ENCODE measurements at places on chromosomes 12 and 14.

- no peak for DNase-seq
These were observed 114.1 kb upstream of the PWP1 start for GRCh38 chr12:107571492-107571891.

DNA sequence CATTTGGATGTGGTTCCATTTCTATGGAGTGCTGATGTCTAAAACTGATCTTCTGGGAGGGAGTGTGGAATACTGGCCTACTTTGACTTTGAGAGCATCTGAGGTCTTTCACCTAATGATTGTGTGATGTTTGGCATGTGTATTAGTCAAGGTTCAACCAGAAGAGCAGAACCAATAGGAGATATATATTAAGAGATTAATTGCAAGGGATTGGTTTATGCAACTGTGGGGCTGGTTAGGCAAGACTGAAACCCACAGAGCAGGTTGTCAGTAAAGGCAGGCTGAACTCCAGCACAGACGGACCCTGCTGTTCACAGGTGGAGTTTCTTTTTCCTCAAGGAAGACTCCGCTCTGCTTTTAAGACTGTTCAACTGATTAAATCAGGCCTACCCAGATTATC is 11.6 kb downstream of the BMAL2 start:
- no peak for DNase-seq

GRCh38 chr12:106582641-106583230 is at the start of gene RFX4:
RFX4 (plus strand) TSS chr12:106583004; CDS start chr12:106583321, 317 bp downstream.
- no peak for DNase-seq

DNA sequence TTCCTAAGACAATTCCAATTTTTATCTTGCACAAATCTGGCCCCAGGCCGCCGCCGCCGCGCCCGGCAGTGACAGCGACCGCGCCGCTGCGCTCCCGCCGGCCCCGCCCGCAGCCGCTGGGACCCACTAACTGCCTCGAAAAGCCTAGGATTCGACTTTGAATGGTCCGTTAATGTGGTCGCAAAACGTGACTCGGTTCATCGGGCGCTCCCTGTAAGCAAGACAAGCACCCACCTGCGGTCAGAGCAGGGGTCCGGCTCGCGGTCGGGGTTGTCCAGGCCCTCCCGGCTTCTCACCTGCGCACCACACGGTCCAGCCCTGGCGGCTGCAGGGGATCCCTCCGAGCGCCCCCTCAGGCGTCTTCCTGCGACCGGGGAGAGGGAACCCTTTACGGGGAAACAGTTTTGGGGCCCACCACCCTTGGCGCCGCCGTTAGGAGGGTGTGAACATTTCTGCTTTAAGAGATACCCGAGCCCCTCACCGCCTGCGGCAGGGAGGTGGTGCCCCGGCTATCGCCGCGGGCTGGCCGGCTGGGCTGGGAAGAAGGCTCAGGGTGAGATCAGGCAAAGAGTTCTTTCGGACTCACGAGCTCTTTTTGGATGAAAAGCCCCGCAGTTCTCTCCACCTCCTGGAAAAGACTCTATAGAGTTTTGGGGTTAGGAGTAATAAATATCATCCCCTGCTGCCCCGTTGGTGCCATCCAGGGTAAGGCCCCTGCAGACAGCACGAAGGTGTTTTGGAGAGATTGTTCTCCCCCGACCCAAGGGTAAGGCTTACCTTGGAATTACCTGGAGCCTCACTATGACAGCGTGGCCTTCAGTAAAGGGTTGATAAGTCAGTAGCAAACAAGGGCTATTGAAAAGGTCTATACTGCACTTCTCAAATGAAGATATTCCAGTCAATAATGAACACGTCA is 13.6 kb upstream of the FOXJ2 start:
- no peak for DNase-seq

DNA sequence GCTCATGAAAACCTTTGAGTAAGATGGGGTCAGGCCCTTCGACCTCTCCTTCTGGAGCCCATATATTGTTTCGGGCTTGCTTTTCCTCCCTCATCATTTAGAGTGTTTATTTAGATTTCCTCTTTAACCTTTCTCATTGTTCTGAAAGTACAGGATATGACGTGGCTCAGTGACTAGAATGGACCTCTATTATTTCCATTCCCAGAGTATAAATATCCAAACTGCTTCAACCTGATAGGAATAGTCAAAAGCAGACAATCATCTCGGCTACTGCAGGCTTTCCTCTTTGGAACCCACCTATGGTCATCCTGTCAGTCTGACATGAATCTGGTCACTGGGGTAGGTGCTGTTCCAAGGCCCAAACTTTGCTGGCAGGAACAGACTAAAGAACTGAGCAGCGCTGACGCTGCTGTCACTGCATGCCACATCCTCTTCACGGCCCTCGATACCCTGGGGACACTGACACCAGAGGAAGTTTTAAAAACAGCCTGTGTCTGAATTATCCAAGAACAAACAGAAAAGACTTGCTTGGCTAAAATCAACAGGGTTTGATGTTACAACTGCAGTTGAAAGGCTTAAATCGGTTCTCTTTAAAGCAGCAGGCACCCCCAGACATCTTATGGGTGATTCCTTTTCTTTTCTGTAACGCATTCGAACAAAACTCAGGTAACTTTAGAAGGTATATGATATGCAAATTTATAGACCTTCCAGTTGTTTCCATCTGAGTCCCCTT is 5.0 kb upstream of the DDX47 start:
- DNase-seq, result no peak

GRCh38 chr12:104691721-104692556 is 235.2 kb downstream of the CHST11 start:
- no peak for DNase-seq

DNA sequence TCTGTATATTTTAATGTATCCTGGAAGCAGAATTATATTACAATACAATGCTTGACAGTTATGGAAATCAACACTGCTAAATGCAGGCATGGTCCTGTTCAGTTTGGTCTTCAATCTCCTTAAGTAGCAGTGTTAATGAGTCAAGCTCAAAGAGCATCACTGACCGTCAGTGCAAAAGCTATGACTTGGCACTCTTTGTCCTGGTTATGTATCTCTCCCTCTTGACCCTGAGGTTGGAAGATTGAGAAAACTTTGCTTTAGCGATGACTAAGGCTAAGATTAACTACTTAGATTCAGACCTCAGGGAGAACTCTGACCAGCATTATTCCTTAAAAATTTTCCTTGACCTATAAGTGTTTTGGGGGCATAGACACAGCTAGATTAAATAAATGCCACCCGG is 10.9 kb downstream of the CLEC7A start:
- no peak for DNase-seq

GRCh38 chr12:93823616-93824391 is 146.6 kb downstream of the CRADD start:
- DNase-seq, result no peak

DNA sequence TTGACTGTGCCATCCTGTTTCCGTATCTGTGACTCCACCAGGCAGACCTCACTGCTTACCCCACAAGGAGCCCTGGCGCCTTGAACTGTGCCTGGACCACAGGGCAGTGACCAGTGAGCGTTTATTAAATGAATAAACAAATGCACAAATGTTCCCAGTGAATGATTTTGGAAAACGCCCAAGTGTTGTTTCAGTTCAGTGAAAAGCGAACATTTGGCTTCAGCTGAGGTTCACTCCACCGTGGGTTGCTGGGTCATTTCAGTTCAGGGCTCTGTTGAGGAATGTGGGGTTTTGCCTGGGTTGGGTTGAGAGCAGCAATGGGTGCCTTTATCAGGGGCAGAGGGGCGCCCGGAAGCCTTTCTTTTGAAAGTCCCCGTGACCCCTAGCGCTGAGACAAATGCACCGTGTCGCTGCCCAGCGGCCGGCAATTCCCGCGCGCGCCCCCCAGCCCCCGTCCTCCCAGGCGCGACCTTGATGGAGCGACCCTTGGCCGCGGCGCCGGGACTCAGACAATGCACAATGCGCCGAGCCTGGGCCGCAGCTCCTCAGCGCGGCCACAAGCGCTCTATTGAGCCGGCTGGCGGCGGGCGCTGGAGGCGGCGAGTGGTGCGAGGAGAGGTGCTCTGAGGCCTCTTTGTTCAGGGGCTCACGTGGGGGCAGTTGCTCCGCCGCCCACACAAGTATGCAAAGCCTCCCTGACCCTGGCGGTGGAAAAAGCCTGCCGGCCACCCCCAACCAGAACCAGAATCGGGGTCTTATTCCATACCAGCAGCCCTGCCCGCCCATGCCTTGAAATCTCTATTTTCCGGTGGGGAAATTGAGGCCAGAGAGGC is 40.5 kb upstream of the CLMN start:
- no peak for DNase-seq

DNA sequence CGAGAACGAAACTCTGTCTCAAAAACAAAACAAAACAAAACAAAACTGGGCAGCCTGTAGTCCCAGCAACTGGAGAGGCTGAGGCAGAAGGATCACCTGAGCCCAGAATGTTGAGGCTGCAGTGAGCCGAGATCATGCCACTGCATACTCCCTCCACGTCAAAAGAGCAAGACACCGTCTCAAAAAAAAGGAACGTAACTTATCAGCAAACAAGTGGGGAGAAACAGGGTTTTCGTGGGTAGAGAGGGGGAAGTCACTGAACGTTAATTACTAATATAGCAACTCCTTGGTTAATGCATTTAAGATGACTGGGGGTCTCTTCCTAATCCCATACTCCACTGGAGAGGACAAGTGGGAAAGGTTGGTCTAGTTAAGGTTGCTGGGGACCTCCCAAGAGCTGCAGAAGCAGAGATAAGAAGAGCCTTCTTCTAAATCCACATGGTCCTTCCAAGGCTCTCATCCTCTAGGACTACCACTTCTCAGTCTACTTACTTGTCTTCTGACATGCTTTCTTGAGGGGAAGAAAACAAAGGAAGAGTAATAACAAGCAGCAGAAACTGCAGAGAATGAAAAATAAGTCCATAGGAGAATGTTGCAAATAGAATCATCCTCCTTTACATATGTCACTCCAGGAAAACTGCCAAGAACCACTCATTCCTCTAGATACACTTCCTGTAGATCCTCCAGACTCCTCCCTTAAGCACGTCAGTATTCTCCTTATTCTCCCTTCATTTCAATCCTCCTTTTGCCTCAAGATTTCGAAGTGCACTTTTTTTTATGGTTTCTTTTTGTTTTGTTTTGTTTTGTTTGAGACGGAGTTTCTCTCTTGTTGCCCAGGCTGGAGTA is 5.8 kb downstream of the NUMB start:
- no peak for DNase-seq

DNA sequence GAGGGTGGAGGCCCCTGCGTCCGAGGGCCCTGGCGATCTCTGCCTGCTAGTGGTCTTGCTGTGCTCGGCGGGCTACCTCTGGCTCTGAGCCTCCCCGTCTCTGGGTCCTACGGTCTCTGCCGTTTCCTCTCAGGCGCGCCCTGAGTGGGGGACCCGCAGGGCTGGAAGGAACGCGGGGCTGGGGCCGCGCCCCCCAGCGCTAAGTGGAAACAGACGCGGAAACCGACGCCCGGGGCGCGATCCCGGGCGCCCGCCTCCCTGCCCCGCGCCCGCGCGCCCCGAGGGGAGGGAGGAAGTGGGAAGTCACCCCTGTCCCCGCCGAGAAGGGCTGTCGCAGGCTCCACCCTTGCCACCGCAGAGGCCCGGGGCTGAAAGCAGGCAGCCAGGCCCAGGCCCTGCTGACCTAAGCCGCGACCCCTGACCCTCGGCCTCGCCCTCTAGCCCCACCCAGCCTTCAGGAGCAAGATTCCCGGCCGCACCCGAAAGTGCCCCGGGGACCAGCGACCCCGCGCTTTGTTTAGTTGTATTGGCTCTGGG is 831 bp downstream of the CRIP1 start:
- DNase-seq, result no peak

DNA sequence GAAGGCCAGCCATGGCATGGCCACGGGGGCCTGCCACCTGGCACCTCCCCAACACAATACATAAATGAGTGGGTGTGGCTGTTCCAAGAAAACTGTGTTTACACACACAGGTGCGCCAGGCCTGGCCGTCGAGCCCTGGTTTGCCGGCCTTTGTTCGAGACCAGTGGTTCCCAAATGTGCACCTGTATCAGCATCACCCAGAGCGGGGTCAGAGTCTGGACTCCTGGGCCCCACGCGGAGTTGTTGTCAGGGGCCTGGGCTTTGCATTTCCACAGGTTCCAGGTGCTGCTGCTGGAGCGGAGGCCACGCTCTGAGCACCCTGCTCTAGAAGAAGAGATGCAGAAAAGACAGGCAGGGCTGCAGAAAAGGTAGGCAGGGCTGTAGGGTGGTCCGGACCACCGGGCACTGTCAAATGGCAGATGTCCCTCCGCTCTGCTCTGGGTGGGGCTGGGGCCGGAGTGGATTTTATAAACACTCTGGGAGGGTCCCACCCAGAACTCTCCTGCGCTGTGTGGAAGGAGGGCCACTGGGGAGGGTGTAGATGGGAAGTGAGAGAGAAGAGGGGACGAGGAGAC is 4.2 kb upstream of the ASPG start:
- DNase-seq, result no peak

GRCh38 chr12:68768431-68768939 is 22.5 kb downstream of the SLC35E3 start:
- DNase-seq, result no peak

GRCh38 chr12:32603858-32604257 is 75.2 kb upstream of the DNM1L start:
- no peak for DNase-seq

DNA sequence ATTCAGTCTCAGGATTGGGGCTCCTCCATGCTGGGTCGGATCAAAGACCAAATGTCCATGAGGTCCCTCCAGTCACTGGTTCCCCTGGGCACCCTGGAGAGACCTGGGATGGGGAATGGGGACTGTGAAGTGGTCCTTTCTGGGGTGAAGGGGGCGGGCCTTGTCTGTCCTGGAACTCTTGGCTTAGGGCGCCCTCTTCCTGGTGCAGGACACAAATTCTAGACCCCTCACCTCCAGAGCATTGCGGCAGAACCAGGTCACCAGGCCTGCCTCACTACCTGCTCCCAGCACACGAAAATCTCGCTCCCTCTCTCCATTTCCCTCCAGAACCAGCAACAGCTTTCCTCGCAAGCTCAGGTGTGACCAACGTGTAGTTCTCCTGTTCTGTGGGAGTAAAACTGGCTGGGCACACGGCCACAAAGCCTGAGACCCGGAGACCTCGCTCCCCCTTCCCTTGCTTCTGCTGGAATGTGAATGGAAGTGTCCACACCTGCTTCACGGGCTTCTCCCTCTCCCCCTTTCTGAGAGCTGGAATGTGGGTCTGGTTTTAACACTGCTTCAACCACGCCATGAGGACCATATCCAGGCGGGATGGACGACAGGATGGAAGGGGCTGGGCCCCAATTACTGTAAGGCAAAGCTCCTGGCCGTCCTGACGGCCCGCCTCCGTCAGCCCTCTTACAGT is 112.7 kb downstream of the SCARB1 start:
- no peak for DNase-seq

GRCh38 chr14:49250517-49250916 is 335.7 kb downstream of the RPS29 start:
- no peak for DNase-seq

DNA sequence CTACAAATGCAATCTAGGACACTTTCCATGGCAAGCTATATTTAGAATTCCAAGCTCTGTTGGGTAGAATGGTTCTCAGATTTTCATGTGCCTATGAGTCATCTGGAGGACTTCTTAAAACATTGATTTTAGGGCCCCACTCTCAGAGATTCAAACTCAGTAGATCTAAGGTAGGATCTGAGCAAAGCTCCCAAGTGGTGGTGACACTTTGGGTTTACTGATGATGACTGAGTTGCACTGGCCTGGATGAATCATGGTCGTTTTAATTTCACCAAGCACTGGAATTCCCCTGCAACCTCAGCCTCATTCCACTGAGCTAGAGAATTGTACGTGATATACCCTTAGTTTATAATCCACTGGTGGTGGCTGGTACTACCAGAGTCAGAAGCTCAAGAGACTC is 86.5 kb downstream of the PPM1H start:
- no peak for DNase-seq

All from hematopoietic multipotent progenitor cell treated with erythropoietin and hydrocortisone succinate and interleukin-3 and kit ligand, for 15 days (in vitro differentiated cells).